ENCODE measurements at places on chromosomes 4 and X. TPM values are rescaled to one million over a fixed set of nuclear protein-coding genes. Genes with fewer than 3 reads are reported as not detected.

The ZNF182 gene
- polyA plus RNA-seq = 1.3 TPM

The GPR119 gene
- polyA plus RNA-seq = 0.11 TPM

The PAGE5 gene
- not detected for polyA plus RNA-seq

The TLR3 gene
- 1.00 TPM for polyA plus RNA-seq

The NAP1L3 gene
- polyA plus RNA-seq = 12.2 TPM

The GAGE10 gene
- polyA plus RNA-seq = not detected

The C4orf54 gene
- polyA plus RNA-seq = not detected

The AKAP4 gene
- not detected for polyA plus RNA-seq

The CFP gene
- 1.4 TPM for polyA plus RNA-seq

The EVC gene
- 5.1 TPM for polyA plus RNA-seq

The SLC6A14 gene
- polyA plus RNA-seq = not detected

The CLIC2 gene
- polyA plus RNA-seq = 0.08 TPM

The GAGE12J gene
- polyA plus RNA-seq = not detected

Measured in H1 (cell line).